Testis (tissue), 5 donors: ENCODE measurements at places on chromosomes 12 and 14.

DNA sequence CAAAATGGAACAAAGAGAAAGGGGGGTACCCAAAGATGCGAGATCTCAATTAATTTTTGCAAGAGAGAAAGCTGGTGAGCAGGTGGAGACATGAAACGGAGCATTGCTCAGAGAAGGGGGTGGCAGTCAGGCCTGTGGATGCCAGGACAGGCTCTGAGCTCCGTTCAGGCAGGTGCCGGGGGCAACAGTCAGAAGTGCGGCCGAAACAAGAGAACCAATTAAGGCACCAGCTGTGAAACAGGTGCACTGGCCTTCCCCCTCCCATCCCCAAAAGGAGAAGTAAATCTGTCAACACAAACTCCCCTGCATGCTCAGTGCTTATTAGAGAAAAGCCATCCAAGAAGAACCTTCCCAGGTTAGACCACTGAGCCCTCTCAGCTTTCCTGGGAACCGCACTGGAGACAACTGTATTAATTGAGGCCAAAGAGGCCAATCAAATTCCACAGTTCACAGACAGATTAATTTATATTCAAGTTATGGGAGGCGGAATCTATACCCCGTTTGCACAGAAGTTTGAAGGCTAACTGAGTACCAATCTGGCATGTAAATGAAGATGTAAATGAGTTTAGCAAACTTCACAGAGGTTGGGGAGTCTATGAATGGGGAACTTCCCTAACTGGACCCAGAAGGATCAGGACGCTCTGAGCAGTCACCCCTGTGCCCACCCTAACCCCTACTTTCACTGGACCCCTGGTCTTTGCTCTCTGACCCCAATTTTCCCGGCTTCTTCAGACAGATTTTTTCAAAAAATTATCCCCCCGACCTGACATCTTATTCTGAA is 20.9 kb downstream of the OAS2 start:
- DNase-seq = no peak

- peak; percentile 55 for DNase-seq
These were observed at the start of gene ACOT4 for GRCh38 chr14:73591690-73592449. Gene ACOT4 (plus strand): TSS chr14:73591873. CDS start chr14:73591960, 87 bp downstream.

- DNase-seq = no peak
These were observed 185.1 kb upstream of the C14orf180 start for GRCh38 chr14:104394409-104394851.

DNA sequence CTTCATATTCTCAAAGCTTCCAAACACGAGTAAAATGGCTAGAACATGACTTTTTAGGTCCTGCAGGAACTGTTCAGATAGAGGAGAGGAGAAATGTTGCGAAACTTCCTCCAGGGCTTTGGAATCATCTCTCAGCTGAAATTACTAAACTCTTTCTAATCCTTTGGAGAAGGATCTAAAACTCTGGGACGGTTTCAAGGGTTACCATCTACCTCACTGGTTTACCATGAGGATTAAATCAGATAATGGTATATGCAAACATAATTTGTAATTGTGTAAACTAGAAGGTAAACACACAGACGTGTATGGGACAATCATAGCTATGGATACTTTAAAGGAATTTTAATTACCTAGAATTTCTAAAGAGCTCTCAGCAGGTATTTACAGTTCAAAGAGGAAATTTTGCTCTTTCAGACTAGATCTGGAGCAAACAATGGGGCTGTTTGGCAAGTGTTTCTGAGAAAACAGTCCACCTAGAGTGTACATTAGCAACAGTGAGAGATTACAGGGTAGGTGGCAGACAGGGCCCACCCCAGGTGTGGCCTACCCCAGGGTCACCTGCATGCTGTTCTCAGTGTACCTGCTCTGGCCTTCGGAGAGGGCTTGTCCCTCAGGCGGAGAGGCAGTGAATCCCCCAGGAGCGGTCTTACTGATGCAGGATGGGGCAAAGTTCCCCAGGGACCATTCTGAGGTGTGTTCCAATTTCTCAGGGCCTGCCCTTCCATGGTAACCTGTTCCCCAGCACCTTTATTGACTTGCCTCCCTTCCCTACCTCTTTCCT is 124.7 kb upstream of the MAX start:
- DNase-seq = no peak

GRCh38 chr12:106070147-106070546 is 68.6 kb downstream of the NUAK1 start:
- no peak for DNase-seq

- peak; percentile 6 for DNase-seq
These were observed 3.0 kb upstream of the EP400 start for GRCh38 chr12:131946757-131947156.

DNA sequence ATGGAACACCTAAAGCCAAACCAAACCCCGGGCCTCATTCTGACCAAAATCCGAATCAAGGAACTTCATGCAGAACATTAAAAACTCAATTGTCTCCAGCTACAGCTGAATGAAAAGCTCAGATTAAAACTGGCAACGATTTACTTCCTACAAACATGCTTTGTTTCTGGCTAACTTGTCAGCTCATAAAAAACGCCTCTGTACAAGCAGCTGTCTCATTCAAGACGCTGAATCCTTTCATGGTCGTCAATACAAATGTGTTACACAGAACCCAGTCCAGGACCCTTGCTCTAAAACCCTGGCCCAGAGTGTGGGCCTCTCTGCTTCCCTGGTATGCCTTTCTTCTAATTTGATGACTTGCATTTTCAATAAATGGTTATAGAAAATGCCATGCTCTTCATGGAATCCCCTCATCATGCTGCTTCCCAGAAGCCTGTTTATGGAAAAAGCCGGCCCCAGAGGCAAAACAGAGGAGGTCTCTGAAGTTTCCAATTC is 183.1 kb downstream of the PHLDA1 start:
- DNase-seq = no peak

DNA sequence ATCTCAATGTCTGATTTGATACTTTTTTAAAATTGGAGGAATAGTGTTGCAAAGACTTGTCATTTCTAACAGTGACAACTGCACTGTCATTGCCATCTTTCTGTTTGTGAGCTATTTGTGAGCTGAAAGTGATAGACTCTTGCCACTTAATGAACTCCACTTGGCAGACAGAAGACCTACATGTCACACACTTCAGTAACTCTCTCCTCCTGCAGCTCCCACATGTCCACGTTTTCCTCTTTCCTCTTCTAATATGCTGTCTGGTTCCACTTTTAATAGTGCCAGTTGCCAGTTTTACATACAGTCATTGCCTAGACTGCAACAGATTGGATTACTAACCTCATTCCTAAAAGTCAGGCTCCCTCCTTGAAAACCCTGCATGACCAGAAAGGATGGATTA is 121.5 kb downstream of the CAPZA3 start:
- DNase-seq = no peak

DNA sequence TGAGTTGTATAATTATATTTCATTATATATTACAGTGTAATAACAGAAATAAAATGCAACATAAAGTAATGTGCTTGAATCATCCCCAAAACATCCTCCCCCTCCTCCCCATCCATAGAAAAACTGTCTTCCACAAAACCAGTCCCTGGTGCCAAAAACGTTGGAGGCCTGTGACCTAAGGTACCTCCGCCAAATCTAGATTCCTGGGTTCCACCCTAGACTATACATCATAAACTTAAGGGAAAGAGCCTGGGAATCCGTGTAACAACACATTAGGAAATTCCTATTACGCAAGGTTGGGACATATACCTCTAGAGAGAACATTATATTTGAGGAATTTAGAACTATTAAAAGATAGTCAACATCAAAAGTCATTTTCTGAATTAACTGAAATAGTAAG is 38.0 kb downstream of the SPPL3 start:
- no peak for DNase-seq

DNA sequence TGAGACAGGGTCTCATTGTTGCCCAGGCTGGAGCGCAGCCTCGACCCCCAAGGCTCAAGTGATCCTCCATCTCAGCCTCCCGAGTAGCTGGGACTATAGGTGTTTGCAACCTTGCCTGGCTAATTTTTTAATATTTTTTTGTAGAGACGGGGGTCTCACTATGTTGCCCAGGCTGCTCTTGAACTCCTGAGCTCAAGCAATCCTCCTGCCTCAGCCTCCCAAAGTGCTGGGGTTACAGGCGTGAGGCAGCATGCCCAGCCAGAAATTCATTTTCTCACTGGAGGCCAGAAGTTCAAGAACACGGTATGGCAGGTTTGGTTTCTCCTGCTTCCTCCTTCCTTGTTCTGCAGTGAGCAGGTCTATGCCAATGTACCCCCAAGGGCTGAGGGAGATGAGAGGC is 3.7 kb downstream of the RNASE1 start:
- no peak for DNase-seq

DNA sequence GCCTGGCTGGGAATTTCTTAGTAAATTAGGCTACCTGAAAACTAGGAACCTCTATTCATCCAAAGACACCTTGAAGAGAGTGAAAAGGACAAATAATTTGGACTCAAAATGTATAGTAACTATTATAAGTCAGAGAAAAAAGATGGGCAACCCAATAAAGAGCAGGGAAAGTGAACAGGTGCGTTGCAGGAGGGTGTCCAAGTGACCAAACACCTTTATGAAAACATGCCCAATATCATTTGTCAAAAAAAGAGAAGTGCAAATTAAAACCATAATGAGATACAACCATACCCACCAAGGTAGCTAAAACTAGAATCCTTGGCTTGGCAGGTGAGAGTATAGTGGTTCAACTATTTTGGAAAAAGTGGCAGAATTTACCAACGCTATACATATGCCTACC is 24.9 kb upstream of the PLD4 start:
- DNase-seq = no peak

GRCh38 chr12:18171571-18171970 is 81.6 kb upstream of the RERGL start:
- DNase-seq = no peak

DNA sequence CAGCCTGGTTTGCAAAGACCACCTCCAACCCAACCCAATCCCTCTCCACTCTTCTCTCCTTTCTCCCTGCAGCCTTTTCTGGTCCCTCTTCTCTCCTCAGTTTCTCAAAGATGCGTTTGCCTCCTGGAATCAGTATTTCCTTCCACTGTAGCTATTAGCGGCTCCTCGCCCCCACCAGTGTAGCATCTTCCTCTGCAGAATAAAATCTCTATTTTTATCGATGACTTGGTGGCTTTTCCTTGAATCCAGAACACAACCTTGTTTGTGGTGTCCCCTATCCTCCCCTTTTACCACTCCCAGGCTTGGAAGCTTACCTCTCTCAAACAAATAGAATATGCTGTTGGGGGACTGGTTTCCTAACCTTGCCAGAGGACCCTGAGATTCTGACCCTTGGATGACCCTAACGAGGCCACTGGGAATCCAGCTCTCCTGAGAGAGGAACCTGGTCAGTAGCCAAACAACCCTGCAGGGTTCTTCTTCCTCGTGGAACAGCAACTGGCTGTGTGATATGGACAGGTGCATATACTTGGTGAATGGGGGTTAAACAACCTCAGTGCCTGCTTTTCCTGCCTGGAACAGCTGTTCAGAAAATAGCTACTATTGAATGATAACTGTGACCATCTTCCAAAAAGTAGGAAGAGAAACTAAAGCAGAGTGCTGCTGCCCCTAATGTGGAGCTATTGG is 4.4 kb downstream of the WNT1 start:
- no peak for DNase-seq

- no peak for DNase-seq
These were observed 214.4 kb upstream of the DIO2 start for GRCh38 chr14:80425686-80426085.

DNA sequence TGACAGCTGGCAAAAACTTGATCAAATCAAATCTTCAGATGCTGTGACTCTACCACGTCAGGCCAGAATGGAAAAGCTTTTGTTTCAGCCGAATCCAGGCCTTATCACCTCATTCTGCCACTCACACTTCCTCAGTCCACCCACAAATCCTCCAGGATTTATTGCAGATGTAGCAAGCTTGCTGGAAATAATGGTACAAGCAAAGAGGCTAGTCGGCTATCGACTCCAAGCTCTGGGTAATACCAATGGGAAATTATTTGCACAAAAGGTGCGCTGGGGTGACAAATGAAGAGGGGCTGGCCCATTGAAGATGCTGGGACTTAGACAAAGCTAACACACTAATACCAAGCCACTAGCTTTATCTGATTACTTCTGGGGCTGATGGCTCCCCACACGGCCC is 250.5 kb downstream of the ASCL1 start:
- DNase-seq = no peak

GRCh38 chr12:130116791-130117190 is 45.5 kb upstream of the FZD10 start:
- DNase-seq = no peak

GRCh38 chr14:83320837-83321236 is 1787.2 kb upstream of the SEL1L start:
- DNase-seq = no peak
